ENCODE measurements at places on chromosomes 11 and 22. TPM values are rescaled to one million over a fixed set of nuclear protein-coding genes. Genes with fewer than 3 reads are reported as not detected.
A peak's percentile ranks its signal among the peaks of the same experiment; 100 is the strongest.

DNA sequence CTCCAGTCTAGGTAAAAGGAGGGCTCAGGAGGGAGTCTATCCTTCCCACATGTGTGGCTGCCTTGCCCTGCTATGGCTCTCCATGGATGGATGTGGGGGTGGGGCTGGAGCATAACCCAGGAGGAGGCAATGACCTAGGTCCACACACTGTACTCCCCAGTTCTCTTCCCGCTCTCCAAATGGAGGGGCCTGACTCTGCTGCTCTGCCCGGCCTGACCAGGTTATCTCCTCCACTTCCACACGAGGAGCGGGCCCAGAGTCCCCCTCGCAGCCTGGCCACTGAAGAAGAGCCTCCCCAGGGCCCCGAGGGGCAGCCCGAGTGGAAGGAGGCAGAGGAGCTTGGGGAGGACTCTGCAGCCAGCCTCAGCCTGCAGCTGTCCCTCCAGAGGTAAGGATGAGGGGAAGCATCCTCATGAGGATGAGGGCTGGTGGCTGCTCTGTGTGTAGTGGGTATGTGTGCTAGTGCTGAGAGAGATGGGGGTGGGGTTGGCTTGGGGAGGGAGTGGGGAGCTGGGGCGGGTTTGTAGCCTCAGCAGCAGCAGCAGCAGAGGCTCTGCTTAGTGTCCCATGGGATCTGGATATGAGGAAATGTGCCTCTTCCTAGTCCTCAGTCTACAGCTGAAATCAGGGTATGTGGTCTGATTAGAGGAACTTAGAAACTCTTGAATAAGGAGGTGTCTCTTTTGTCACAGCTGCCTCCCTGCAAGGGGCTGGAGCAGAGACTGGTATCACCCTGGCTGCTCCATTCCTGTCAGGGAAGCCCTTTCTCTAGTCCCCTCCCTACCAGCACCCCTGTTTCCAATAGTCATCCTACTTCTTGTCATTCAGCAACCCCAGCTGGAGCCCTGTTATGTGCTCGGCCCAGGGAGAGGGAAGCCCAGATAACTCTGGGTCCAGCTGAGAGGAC is 54.1 kb downstream of the CEP164 start:
- peaks cover 11% of the 10 kb centered on the region for H3K4me1 ChIP-seq
- peak; percentile 64 for DNase-seq
- no peaks in the 10 kb centered on the region for H3K27me3 ChIP-seq
- no peak overlapping the region for H3K27ac ChIP-seq
- H3K4me3 ChIP-seq, result no peak overlapping the region

DNA sequence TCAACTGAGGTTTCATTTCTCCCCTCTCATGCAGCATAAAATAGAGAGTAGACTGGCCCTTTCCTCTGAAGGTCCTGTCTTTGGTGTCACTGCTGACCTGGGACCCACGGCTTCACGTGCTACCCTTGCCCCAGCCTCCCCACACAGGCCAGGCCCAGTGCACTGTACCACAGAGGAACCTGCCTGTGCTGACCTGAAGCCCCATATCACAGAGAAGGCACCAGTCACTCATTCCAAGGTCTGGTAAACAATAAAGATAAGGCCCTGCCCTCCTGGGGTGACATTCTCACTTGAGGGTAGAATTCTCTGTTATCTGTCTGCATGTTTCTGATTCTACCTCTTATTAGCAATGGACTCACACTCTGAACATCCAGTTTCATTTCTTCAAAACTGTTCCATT is 51.3 kb downstream of the RPL27A start:
- no peak overlapping the region for H3K4me3 ChIP-seq
- H3K36me3 ChIP-seq, result peaks cover 31% of the 10 kb centered on the region
- peaks cover 26% of the 10 kb centered on the region for H3K4me1 ChIP-seq
- DNase-seq, result no peak

DNA sequence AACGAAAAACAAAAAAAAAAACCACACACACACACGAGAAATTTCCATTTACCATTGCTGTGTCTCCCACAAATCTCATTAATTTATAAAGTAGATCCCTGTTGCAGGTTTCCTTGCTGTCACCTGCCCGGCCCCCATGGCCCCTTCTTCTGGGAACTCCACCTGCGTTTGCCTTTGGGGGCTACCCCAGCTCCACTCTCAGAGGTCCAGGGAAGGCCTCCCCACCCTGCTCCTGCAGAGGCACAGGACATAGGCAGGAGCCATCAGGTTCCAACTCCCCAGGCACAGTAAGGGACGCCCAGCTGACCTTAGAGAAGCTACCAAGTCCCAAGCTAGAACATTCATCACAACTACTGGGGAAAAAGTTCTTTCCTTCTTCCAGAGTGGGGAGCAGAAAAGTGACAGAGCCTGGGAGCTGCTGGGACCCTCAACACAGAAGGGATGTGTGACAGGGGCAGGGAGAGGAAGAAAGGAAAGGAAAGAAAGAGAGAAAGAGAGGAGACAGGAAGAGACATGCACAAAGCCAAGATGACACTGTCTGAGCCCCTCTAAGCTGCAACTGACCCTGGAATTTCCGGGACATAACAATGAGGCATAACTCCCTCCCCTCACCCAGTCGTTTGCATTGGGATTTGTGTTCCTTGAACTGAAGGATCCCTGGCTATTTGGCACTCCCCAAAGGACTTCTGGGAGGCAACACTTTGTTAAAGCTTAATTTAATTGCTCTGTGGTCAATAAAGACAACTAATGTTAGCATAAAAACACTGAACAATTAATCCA is 175.7 kb downstream of the SHANK2 start:
- H3K27ac ChIP-seq, result no peak overlapping the region
- DNase-seq, result peak; percentile 77
- H3K4me1 ChIP-seq, result peaks cover 12% of the 10 kb centered on the region
- no peaks in the 10 kb centered on the region for H3K27me3 ChIP-seq

OSBPL5 gene
- polyA plus RNA-seq, result 38.9 TPM

OR5A1 gene
- 0.08 TPM for polyA plus RNA-seq

Data from spinal cord (tissue), 10 donors.